ENCODE measurements at places on chromosomes 6 and 20. TPM values are rescaled to one million over a fixed set of nuclear protein-coding genes. Genes with fewer than 3 reads are reported as not detected.

GRCh38 chr6:46174904-46175303, 4.1 kb upstream of the ENPP5 start:
- DNase-seq: no peak

GRCh38 chr20:53805895-53806384, 212.3 kb upstream of the ZNF217 start:
- no peak for DNase-seq

- no peak for DNase-seq
These were observed 15.8 kb downstream of the TSPYL4 start for GRCh38 chr6:116238083-116238482.

DNA sequence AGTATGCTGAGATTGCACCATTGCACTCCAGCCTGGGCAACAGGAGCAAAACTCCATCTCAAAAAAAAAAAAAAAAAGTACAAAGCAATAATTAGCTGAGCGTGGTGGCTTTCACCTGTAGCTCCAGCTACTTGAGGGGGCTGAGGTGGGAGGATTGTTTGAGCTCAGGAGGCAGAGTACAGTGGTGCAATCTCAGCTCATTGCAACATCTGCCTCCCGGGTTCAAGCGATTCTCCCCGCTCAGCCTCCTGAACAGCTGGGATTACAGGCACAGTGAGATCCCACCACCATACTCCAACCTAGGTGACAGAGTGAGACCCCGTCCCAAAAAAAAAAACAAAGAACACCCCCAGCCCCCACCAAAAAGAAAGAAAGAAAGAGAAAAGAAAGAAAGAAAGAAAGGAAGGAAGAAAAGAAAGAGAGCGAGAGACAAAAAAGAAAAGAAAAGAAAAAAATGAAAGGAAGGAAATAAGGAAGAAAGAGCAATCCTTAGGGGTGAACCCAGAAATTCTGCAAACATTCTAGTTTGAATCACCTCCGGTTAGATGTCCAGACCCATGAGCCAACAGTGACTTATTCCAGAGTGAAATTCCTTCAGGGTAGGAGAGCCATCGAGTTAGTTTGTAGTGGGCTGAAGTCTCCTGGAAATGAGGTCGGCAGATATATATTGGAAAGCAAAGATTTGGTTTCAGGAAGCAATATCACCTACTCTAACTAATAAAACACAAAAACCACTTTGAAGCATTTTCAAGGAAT, 3.2 kb upstream of the RIPOR3 start:
- DNase-seq: no peak

DNA sequence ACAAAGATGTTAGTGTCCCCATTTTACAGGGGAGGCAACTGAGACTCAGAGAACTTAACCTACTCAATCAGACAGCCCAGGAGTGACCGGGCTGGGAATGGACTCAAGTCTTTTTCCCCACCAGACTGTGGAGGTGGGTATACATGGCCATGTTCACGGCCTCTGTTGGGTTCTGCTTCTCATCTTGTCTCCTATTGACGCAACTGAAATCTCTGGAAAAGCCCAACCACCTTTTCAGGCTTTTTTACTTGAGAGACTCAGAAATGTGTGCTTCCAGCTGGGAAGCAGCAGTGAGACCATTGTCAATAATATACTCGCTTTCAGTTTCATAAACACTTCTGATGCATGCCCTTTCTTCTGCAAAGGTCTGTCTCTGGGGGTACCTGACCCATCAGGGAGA, 70.7 kb downstream of the SOBP start:
- DNase-seq: no peak

DNA sequence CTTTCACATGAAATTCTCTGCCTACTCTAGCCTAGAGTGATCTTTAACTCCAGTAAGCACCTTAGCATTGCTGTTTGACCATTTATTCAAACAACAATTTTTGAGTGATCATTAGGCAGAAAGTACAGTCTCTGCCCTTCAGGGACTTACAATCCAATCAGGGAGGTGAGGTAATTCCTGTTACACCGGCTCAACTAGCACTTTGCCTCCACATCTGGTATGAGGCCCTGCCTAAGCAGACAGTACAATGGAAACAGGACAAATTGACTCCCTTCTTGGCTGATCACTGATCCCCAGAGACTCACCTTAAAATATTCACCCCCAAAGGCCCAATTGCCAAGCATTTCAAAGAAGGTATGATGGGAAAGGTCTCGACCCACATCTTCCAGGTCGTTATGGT, 1.4 kb downstream of the AARS2 start:
- DNase-seq: no peak

DNA sequence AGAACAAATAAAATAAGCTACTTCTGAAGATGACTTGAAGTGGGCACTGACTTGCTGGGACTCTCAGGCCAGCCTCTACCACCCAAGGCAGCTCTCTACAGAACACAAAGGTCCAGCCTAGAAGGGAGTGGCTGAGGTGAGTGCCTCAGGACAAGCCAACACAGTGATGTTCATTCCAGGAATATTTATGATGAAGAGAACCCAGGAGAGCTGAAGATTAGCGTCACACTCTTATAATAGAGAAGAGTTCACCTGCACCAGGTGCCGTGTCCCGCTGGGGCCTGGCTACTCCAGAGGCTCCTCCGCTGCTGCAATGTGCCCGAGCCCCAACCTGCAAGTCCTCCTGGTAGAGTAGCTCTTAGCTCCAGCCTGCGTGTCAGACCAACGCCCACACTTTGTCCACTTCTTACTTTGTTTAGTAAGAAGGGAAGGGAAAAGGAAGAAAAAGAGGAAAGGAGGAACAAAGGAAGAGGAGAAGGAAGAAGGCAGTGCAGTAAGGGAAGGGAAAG, 182.4 kb upstream of the QKI start:
- no peak for DNase-seq

- DNase-seq: no peak
These were observed 216.8 kb upstream of the CITED2 start for GRCh38 chr6:139591075-139591865.

- no peak for DNase-seq
These were observed 2.9 kb downstream of the ZNF335 start for GRCh38 chr20:45968801-45969711.

- DNase-seq: no peak
These were observed 123.1 kb upstream of the EYS start for GRCh38 chr6:65830151-65830550.

DNA sequence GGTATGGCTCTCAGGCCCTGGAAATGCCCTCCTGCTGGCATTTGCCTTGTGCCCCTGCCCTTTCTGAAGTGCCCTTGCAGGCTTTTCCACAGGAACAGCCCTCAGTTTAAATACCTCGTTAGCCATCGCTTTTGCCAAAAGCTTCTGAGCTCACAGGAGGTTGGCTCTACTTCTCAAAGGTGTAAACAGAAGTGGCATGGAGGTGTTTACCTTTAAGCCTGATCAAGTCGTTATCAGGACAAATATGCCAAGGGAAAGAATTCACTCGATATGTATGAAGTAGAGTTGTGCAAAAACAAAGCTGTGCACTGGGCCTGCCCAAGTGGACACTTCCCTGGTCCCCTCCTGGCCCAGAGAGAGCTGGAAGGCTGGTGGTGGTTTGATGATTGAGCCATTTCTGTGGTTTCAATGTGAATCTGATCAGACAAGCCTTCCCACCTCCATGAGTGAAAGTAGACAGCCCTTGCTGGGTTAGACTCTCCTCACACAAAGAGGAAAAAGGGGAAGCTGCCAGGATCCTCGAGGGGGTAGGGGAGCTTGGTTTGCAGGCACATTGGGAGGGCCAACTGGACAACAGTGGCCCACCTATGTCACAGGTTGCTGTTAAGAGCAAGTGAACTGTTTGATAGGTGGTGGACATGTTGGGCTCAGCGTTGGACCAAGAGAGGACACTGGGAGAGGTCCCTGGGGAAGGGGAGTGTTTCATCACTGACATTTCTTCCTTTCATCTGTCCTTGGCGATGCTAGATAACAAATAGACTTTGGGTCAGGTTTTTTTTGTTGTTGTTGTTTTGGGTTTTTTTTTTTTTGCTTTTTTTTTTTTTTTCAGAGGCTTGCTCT, 98.7 kb downstream of the ZDHHC14 start:
- DNase-seq: no peak

DNA sequence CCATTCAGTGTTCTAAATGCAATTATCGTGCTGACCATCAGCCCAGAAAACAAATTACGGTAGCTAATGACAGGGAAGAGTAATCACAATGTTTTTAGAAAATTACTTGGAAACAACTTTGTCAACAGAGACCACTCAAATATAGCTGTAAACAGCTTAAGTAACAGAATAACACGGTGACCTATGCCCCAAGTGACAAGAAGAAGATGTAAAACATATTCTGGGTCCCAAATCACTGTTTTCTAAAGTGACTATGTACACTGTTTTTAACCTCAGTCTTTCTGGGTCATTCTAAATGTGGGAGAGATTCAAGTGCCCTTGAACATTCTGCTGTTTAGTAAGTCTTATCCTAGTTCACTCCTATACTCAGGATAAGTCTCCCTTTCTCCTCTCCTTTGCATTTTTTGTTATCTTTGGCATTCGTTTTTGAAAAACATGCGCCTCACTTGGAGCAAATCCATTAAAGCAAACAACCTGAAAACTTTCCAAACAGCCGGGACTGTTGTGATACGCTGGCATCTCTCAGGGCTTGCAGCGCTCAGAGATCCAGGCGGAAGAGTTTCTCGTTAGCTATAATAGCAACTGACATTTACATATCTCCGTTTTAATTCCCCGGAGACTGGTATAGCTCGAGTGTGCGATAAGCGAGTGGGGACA, 114.5 kb upstream of the SOX4 start:
- peak; percentile 1 for DNase-seq

- DNase-seq: peak; percentile 80
These were observed 50.1 kb downstream of the NFATC2 start for GRCh38 chr20:51492167-51493092.

GRM1 gene
- total RNA-seq: under 0.01 TPM

EDN3 gene
- total RNA-seq: not detected

CCHCR1 gene
- total RNA-seq: 16.3 TPM

NRN1 gene
- total RNA-seq: 1.7 TPM

IL17A gene
- not detected for total RNA-seq
